ENCODE measurements at places on chromosomes 16 and 17.

DNA sequence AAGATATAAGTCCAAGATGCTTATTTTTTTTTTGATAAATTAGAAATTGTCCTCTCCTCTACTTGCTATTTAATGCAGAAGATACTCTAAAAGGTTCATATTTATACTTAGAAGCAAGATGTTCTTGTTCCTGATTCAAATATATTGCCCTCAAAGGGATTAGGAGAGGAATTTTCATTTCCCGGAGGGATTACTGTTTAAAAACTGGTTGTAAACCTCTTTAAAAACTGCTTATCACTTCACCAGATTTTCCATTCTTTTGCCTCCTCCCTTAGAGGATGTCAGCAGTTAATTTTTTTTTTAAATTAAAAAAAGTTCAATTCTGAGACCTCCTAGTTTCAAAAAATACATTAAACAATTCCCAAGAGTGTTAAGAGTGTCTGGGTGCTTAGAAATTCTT, 2.8 kb downstream of the TENT4B start:
- DNase-seq = no peak

DNA sequence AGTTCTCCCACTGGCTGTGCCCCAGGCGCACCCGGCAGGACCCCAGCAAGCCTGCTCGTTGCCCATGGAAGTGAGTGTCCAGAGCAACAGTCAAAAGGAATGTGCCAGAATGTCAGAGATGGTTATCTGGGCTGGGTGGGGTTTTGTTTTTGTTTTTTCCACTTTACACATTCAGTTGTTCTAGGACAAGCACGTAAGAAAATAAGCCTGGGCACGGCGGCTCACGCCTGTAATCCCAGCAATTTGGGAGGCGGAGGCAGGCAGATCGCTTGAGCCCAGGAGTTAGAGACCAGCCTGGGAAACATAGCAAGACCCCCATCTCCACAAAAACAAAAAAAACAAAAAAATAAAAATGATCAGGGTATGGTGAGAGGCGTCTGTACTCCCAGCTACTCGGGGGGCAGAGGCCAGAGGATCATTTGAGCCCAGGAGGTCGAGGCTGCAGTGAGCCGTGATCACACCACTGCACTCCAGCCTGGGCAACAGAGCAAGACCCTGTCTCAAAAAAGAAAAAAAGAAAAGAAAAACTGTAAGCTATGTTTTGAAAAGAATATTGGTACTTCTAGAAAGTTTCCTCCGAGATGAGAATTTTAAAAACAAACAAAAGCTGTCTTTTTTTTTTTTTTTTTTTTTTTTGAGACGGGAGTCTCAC, 8.3 kb downstream of the NDUFAF8 start:
- no peak for DNase-seq

GRCh38 chr16:50844840-50845239, 103.0 kb downstream of the CYLD start:
- DNase-seq = no peak

DNA sequence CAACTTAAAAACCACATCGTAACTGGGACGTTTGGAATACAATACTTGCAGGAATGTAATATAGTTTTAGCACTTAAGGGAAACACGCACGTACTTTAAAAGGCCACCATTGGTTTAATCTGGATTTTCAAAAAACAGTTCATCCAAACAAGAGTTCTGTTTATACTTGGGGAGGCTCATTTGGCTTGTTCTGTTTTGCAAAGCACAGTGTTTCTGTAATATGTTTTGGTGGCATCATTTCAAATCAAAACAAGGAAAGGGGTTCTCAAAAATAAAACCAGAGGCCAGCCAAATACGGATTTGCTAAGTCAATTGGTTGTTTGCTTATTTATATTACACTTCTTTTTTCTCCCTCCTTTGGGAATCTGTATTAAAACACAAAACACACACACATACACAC, 656.1 kb upstream of the SOX9 start:
- no peak for DNase-seq

DNA sequence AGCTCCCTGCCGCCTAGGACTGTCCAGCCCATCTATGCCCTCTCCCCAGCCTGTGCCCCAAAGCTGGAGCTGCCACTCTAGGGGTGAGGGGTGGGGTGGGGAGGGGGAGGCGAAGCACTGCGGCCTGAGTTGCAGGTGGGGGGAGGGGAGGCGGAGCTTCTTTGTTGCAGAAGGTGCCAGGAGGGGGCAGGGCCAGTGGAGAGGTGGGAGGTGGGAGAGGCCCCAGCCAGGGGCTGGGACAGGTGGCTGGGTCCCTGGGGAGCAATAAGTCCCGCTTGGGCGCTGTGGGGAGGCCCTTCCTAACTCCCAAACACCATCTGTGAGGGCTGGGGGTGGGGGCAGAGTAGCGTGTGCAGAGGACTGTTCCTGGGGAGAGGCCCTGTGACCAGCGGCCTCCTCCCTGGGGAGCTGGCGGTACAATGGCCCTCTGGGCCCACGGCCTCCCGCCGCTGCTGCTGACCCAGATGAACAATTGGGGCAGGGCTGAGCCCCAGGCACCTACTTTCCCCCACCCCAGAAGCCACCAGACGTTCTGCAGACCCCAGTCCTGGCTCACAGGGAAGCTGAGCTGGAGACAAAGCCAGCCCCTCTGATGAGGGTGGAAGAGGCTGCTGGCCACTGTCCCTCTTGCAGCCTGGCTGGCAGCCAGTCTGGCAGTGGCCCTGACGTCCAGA, 2.2 kb upstream of the NTN3 start:
- no peak for DNase-seq

- no peak for DNase-seq
These were observed 6.9 kb downstream of the RGS9 start for GRCh38 chr17:65143889-65144604.

DNA sequence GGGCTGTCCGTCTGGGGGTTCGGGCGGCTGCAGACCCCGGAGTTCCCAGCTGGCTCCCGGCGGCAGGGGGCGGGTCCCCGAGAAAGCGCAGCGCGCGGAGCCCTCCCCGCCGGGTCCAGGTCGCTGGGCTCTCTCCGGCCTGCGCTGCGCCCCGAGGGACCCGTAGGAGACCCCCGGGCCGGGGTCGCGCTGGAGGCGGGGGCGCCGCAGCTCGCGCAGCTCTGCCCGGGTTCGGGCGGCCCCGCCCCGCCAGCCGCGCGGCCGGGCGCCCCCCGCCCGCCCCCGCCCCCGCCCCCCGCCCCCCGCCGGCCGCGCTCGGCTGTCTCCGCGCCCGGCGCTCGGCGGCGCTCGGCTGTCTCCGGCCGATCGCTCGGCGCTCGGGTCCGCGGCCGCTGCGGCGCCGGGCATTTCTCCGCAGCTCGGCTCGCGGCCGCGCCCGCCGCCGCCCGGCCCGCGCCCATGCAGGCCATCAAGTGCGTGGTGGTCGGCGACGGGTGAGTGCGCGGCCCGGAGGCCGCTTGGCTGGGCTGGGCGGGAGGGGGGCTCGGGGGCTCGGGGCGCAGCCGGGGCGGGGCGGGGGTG, at the start of gene RAC3:
RAC3 (plus strand) TSS at position 376 of the 582 bp plus-strand sequence; CDS start at position 460, 84 bp downstream.
- no peak for DNase-seq

DNA sequence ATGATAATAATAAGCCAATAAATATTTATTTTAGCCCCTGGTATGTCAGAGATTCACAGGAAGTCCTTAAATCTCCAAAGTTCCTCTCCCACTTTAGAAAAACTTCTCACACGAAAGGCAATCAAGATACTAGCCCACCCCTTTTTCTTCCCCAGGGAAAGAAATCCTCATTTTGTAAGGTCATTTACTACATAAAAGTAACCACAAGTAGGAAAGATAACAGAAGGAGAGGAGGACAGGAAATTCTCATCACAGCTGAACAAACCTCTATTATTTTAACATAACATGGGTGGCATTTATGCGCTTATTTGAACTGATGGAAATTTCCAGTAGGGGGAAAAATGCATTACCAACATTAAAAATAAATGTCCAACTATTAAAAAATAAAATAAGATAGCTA, 3.4 kb downstream of the FAM222B start:
- no peak for DNase-seq

All from stimulated activated CD4-positive, alpha-beta T cell treated with anti-CD3 and anti-CD28 coated beads, Interleukin-2, amount 100 ng/mL, for 24 hours (primary cell).